ENCODE measurements at places on chromosomes 4 and X.

- no peak for DNase-seq
Observed at GRCh38 chrX:24204331-24204730, 54.8 kb downstream of the ZFX start.

DNA sequence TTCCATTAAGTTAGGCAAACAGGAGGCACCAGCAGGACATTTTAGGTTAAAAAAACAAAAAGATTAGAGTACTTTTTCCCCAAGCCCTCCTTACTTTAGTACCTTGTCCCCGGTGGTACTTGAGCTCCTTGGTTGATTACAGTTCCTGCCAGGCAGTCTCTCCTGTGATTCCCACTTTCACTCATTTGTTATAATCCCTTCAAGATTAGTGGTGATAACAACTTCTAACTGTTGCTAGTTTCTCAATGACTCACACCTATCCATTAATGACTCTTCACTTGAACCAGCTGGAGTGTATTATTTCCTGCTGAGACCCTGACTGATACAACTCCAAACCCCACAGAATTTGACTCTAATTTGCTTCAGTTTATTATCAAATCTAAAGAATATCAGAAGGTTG is 765.0 kb upstream of the DIAPH2 start:
- DNase-seq = no peak

GRCh38 chr4:38832206-38832605 is 24.4 kb downstream of the TLR6 start:
- DNase-seq = no peak

GRCh38 chr4:166228112-166228511 is 355.1 kb downstream of the TLL1 start:
- no peak for DNase-seq

DNA sequence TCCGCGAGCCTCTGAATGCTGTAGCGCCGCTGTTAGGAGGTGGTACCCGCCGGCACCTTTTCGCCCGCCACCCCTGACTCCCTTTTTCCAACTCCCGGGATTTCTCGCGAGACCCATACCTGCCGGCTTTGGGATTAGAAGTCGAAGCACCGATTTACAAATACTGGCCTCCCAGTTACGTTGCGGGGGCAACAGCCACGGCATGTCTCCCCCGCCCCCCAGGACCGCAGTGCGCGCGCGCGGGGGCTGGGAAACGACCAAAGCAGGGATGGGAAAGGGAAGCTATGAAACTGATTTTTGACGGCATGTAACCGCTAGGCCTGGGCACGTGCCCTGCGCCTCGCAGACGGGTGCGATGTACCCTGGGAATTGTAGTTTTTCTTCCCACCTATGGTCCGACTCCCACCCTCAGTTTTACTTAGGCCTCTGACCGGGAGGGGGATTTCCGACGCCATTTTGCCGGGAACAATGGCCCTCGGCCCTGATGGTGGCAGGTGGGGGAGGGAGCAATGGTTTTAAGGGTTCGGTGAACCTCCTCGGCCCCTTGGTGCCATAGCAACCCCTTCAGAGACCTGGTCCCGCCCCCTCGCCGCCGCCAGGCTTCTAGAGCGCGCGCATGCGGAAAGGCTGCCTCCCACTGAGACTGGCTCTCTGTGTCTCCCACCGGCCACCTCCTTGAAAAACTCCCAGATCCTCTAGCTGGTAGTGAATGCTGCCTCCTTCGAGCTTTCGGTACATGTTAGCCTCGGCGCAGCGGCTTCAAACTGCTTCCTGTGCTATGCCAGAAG is 772 bp upstream of the WNK3 start:
- no peak for DNase-seq

DNA sequence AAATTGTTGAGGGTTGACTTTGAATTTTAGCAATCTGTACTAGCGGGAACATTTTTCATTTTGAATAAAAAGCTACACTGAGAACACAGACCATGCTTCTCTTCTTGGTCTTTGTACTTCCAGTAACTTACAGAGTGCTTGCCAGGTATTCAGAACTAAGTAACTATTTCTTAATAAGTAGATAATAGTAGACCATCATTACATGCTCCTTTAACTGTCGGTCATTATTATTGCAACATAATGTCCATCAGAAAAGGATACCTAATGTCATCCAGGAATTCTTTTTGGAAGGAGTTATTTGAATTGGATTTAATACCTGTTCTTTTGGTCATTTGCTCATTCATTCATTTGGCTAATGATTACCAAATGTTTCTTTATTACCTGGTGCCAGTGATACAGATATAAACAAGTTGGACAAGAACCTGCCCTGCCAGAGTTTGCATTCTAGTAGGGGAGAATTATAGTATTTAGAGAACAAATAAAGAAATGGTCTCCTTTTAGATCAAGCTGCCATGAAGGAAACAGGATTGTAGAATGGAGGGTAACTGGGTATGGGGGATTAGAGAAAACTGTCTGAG is 32.7 kb downstream of the CWH43 start:
- no peak for DNase-seq

DNA sequence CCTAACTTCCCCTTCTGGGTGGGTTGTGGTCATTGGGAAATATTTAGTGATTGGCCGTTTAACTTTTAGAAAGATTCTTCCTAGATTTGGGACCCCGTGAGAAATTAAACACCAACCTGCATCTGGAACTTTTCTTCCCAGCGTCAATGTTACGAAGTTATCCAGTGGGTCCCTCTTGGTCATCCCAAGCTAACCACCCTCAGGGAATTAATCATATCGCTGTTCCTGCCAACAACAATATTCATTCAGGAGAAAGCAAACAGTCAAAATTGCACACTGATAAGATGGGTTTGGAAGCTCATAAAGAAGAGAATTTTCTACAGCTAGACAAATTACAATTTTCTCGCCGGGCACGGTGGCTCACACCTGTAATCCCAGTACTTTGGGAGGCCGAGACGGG is 121.2 kb upstream of the STX18 start:
- no peak for DNase-seq

GRCh38 chr4:152065545-152065944 is 304.7 kb upstream of the GATB start:
- DNase-seq = no peak

- no peak for DNase-seq
Observed at GRCh38 chr4:185039508-185040273, 21.4 kb downstream of the HELT start.

GRCh38 chrX:112473654-112474053 is 206.1 kb downstream of the LHFPL1 start:
- DNase-seq = no peak

DNA sequence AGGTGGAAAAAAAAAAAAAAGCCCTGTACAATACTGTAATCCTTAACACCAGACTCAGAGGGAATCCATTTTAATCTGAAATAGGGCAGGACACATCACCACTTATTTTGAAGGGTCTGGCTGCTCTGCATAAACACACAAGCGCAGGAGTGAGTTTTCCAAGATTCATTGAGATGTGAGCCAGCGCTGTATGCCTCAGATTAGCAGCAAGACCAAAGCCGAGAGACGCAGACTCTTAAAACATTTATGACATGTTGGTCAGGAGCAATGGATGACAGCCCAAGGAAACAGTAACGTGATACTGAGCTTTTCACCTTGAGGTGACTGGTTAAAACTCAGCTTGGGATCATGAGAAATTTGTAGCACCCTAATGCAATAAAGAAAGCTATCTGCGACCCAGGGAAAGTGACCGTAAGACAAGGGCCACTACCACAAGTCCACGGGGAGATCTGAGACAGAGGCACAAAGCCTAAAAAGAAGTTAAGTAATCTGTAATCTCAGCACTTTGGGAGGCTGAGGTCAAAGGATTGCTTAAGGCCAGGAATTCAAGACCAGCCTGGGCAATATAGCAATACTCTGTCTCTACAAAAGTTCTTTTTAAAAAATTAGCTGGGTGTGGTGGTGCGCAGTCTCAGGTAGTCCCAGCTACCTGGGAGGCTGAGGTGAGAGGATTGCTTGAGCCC is 210.6 kb downstream of the COL25A1 start:
- DNase-seq = no peak

- DNase-seq = no peak
Observed at GRCh38 chrX:55867181-55867651, 149.7 kb downstream of the RRAGB start.

DNA sequence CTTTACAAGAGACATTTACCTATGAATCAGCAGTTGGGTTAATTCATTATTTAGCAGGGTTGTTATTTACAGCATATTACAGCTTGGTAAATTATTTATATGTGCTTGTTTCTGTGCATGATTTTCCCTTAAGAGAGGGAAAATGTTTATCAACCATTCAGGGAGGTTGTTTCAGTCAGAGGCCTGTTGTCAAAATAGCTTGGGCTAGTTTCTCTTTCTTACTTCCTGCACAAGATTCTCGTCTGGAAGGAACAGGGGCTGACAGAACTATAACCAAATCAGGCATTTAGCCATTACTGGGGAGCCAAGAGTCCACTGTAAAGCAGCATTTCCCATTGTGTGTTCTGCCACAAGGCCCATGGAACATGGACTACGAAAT is 135.8 kb downstream of the HS6ST2 start:
- DNase-seq = no peak

DNA sequence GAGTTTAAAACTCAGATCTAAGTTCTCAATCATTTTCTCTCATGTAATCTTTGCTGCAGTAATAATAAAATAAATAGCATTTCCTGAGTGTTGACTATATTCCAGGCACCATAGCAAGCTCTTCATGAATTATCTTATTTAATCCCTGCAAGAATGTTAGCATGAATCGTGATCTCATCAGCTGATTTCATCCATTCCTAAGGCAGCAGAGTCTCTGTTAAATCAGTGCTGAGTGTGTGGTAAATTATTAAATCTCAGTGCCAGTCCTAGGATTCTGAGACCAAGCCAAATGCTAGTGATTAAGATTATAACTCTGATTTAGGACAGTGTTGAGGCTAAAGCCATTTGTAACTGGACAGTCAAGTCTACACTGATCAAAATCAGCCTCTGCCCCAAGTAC is 240.3 kb upstream of the TAPT1 start:
- DNase-seq = no peak

DNA sequence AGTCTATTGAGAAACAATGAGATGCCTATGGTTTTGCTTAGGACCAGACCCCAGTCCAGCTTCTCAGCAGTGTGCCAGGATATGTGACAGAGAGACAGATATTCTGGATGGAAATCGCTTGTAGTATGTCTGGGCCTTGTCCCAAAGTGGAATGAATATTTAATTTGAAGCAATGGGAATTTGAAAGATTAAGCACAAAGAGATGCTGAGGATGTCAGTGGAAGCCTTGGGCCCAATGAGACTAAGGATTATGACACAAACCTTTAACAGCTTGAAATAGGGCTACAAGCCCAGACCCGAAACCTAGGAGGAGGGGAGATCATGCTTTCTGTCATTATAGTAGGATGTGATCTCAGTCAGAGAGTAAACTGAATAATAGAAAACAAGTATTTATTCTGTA is 459.2 kb downstream of the FAT4 start:
- no peak for DNase-seq

- DNase-seq = no peak
Observed at GRCh38 chr4:123421227-123421936, 24.8 kb downstream of the SPRY1 start.

DNA sequence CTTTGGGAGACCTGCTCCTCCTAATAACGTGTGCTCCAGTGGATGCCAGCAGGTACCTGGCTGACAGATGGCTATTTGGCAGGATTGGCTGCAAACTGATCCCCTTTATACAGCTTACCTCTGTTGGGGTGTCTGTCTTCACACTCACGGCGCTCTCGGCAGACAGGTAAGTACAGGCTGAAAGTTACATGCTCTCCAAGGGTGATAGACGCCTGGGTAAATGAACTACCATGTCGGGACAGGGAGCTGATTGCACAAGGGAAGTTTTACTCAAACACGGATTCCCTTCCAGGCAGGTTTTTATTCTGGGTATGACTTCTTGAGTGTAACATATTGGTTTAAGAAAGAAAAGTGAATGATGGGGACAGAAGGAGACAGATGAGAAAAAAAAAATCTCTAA is 836 bp downstream of the GRPR start:
- no peak for DNase-seq

DNA sequence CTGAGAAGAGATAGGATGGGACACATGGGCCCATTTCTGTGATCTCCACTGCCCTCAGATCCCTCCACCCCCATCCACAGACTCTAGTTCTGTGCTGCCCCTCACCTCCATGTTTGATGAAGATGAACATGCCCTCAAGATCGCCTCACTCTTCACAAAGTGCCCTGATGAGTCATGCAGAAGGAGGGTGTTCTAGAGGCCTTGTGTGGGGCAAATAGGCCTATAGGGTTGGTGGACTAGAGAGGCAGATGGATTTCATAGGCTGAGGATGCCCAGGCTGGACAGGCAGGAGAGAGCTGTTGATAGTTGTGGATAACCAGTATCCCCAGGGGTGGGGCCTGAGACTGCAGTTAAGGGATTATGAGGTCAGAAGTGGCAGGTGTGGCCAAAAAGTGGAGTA is at the start of gene CXorf65:
TSS of gene CXorf65 (minus strand) at position 314 of the 400 bp plus-strand sequence. CDS start at position 130, 184 bp downstream.
- no peak for DNase-seq

- no peak for DNase-seq
Observed at GRCh38 chr4:8149664-8150063, 8.9 kb downstream of the ABLIM2 start.

DNA sequence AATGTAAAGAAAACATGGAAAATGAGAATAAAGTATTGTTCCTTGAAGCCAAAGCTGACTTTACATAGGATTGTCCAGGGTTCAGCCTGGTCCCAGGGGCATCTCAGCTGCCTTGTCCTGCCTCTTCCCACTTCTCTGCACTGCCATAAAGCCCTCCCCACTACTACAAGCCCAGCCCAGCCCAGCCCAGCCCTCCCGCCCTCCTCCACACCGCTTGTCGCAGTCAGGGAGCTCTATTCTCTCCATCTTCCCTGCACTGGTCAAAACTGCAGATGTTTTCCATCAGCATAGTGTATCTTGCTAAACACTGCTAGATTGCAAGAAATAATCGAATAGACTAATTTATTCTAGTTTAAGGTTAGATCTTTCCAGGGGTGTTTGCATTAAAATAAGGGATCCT is 100.3 kb downstream of the TENM3 start:
- no peak for DNase-seq

- DNase-seq = no peak
Observed at GRCh38 chr4:42641161-42641560, 15.7 kb downstream of the ATP8A1 start.

- DNase-seq = no peak
Observed at GRCh38 chr4:78956975-78957374, 17.7 kb upstream of the PAQR3 start.

DNA sequence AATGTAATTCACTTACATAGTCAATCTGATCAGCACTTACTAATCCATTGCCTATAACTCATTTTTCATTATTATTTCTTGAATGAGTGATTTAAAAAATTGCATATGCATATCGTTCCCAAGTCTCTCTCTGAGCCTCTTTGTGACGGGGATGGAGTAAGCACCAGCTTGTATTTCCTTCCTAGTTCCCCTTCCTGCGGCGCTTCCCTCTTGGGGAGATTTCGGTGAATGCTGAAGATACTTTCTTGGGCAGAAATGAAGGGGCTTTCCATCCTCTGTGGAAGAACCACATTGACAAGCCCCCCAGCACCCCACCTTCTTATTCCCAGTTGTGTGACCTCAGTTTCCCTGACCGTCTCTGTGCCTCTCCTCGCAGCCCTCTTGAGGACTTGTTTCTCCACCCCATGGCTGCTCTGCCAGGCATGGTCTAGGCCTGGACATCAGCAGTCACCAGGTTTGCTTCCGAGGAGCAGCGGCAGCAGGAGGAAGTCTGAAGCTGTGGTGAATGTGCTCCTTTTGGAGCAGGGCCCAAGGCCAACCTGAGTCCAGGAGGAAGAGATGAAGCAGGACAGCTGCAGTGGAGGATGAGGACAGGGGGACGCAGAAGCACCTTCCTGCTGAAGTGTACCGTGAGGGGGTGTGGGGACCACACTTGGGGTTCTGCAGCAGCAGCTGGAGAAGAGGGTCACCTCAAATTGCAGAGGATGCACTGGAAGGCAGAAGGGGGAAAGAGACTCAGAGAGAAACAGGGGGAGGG is 124.9 kb downstream of the IRF2 start:
- DNase-seq = no peak
